ENCODE measurements at places on chromosomes 2 and 18.

DNA sequence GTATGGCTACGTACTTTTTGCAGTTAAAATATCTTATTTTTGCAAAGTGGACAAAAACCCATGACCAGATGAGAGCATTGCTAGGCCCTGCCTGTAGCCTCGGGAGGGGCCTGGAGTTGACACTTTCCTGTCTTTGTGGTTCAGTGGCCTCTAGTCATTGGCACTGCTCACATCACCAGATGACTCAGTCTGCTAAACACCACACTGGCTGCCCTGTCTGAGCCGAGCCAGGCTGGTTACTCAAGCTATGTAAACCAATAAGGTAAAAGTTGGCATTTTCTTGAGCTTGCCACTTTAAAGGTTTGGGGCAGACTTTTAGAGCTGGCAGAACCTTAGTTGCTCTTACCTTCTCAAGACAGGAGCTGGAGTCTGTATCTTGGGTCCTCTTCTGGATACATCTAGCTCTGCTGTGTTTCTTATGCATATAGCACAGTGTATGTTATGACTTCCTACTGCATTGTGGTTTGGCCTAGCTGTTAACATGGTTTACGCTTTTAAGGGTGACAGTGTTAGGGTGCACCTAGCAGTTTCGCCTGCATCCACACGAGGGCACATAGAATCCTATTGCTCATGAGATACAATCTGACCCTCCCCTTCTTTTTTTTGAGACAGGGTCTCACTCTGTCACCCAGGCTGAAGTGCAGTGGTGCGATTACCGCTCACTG, 76.4 kb downstream of the AP1S3 start:
- DNase-seq: no peak

DNA sequence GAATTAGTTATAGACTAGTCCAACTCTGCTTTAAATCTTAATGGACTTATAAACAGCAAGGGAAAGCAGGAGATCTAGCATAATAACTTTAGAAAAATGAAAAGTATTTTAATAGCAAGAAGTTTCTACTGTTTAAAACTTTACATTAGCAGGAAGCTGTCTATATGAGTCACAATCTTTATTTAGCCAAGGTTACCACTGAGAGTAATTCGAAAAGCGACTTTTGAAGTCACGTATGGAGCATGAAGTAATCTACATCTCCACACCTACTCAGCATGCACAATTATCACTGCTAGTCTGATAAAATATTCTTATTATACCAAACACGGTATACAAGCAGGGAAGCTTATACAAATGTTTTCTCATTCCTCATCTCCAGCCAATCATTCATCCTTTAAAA, 515.4 kb upstream of the SOX11 start:
- no peak for DNase-seq

GRCh38 chr2:113692698-113693428, 63.6 kb downstream of the SLC35F5 start:
- no peak for DNase-seq

GRCh38 chr2:221216636-221217035, 355.5 kb downstream of the EPHA4 start:
- DNase-seq: no peak

DNA sequence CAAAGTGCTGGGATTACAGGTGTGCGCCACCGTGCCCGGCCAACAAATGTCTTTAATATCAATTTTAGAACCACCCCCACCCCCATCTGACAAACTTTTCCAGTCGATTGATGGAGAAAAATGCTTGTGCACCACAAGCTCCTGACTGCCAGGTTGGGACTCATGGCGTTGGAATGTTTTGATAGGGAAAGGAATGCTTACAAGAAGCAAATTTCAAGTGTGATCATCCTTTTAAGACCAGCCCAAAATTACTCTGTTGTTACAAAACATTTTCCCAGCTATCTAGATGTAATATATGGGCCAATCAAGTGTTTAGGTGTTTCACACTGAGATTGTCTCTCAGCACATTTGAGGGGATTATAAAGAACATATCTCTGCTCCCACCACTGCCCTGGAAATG, 45.2 kb downstream of the UBXN4 start:
- DNase-seq: no peak

- no peak for DNase-seq
Measured at GRCh38 chr2:172247203-172247602, 144.5 kb upstream of the DLX2 start.

DNA sequence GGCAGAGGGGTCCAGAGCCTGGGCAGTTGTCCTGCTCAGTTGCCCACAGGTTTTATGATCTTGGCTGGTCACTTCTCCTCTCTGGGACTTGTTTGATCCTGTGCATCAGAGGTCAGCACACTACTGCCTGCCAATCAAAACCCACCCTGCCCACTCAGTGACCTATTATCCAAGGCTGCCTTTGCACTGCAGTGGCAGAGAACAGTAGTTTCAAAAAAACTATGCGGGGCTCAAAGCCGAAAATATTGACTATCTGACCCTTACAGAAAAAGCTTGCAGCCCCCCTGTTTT, 218.2 kb downstream of the CYP26B1 start:
- no peak for DNase-seq

DNA sequence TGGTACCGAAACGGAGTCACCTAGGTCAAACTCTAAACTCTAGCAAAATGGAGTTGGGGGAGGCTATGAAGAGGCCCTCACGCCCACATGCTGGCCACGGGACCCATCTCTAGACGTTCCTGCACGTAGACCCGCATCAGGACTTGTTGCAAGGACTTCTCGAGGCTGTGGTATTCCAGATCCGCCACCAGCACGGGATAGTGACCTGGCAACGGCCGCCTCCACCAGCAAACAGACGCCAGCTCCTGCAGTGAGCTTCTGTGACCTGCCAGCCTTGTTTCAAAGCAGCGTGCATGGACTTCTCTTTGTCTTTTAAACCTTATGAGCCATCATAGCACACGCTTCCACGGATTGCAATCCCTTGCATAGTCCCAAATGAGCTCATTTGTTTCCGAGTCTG, 40.3 kb upstream of the RALBP1 start:
- DNase-seq: no peak

GRCh38 chr2:17303054-17303453, 215.2 kb downstream of the RAD51AP2 start:
- no peak for DNase-seq

DNA sequence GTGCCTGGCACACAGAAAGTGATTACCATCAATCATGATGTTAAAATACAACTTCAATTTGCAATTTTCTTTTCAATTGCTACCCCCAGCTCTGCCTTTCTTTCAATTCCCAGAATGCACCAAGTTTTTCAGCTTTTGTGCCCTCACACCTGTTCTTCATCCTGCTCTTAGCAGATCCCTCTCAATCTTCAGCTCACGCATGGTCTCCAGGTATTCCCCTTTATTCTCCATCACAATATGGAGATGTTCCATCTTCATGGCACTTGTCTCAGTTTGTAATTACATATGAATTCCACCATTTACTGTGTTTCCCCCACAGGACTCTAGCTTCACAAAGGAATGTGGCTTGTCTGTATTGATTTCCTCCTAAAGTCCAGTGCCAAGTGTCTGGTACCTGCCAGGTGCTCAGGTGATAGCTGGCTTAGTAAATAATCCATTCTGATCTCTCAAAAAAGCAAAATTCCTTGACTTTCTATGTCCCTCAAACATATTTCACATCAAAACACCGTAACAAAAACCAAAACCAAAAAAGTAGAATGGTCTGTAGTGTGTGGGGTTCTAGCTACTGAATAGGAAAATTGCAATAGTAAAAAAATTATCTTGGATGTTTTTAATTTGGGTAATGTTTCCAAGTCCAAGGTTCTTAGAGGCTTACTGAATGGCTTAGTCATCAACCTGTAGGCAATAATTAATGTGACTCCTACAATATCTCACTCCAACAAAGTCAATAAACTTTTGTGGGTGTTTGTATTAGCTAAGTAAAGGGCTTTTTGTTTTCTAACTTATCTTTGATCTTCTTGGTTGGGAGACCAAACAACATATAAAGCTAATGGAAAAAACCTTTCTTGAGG, 2.9 kb upstream of the INSIG2 start:
- DNase-seq: no peak

- DNase-seq: no peak
Measured at GRCh38 chr18:7755753-7756475, 188.8 kb downstream of the PTPRM start.

GRCh38 chr2:64081046-64081445, 61.8 kb upstream of the VPS54 start:
- DNase-seq: no peak

GRCh38 chr2:217609952-217610351, 392.8 kb downstream of the TNS1 start:
- DNase-seq: no peak

DNA sequence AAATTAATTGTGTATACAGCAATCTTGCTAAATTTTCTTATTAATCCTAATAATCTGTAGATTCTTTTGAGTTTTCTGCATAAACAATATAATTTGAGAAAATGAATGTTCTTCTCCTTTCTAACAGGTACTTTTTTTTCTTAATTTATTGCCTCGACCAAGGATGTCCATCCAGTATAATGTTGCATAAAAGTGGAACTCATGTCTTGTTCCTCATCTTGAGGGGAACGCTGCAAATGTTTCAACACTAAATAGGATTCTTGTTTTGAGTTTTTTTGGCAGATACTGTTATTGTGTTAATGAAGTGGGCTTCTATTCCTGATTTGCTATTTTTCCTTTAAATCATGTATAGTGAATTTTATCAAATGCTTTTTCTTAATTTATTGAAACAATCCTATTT, 244.4 kb upstream of the REV1 start:
- no peak for DNase-seq

DNA sequence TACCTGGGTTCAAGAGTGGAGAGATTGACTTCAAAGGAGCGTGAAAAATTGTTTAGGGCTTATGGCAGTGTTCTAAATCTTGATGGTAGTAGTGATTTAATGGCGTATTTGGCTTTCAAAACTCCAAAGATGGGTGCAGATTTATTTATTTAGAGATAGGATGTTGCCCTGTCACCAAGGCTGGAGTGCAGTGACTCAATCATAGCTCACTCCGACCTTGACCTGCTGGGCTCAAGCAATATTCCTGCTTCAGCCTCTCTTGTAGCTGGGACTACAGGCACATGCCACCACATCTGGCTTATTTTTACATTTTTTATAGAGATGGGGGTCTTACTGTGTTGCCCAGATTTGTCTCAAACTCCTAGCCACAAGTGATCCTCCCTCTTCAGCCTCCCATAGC, 52.5 kb downstream of the FAM117B start:
- DNase-seq: no peak

DNA sequence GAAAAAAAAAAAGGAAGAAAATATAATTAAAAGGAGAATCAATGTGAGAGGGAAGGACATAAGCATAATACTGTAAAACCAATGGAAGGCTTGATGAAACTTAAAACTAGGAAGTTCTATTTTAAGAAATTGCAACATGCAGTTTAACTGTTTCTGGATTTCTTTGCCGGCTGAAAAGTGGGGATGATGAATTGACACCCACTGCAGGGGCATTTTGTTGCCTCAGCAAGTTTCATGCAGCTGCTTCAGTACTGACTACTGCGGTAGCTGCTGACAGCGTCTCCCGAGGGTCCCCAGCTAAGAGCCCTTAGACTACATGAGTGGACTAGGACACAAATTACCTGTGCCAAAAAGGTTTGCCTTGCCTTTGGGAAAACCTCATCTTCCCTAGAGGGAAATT, 69.2 kb downstream of the B3GNT2 start:
- no peak for DNase-seq

GRCh38 chr2:224716201-224716600, at the start of gene CCDC195:
CCDC195 (minus strand) TSS chr2:224716365; CDS start chr2:224716365, 0 bp downstream.
- DNase-seq: no peak

DNA sequence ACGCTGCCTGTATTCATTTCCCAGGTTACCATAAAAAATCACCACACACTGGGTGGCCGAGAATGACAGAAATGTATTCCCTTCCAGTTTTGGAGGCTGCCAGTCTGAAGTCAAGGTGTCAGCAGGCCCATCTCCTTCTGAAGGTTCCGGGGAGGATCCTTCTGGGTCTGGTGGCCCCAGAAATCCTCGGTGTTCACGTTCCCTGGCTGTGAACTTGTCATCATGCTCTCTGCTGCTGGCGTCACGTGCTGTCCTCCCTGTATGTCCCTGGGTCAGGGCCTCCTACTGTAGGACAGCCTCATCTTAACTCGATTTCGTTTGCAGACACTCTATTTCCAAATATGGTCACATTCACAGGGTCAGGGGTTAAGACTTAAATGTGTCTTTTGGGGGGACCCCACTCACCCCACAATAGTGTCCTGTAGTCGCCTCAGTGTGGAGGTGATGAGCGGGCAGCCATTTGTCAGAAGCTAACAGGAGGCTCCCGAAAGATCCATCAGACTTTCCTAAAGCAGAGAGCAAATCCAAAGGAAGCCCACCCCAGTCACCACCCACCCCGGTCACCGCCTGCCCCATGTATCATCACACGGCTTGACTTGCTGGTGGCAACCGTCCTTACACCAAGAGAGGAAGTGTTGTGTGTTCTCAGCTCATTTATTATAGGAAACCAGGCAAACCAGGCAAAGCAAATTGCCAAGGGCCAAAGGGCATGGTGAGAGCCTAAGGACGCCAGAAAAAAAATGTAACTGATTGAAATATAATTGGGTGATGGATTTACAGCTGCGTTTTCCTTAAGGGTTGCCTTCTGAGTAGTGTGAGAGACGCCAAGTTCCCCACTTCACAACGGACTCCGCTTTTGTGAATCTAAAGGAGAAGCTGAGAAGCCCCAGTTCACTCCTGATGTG, 148.8 kb upstream of the ZNF236 start:
- DNase-seq: no peak

DNA sequence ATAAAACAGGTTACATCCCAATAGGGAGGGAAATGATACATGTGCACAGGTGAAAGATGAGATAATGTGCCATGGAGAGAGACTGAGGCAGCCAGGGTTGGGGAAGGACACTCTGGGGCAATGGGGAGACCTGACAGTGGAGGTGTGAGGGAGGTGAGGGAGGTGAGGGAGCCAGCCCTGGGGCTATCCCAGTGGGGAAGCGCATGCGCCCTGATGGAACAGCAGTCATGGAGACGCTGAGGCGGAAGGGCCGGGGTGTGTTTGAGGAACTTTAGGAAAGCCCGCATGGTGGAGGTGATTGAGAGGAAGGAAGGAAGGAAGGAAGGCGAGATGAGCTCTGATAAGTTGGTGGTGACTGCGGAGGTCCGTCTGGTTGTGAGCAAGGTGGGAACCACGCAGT, 66.5 kb downstream of the CABLES1 start:
- no peak for DNase-seq

DNA sequence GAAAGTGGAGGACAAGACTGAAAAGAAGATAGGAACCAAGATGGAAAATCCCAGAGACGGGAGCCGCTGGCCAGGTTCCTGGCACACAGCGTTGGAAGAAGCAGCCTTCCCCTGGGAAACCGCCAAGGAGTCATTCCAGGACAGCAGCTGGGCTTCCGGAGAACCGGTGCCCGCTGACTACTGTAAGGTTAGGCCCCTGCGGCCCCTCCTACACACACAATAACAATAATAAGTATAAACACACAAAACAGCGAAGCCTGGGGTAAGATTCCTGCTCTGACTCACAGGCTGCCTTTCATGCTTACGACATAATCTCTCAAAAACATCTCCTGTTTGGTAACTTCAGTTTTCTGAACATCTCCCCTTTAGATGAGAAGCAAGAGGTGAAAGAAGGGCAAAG, 28.1 kb upstream of the MYCN start:
- peak; percentile 30 for DNase-seq

GRCh38 chr2:18703555-18703954, 114.2 kb upstream of the NT5C1B start:
- DNase-seq: no peak
